ENCODE measurements at places on chromosomes 1 and 21. TPM values are rescaled to one million over a fixed set of nuclear protein-coding genes. Genes with fewer than 3 reads are reported as not detected.

Gene RCSD1
- total RNA-seq, result 157 TPM

Gene FHL3
- total RNA-seq, result 9.9 TPM

Gene RAB13
- total RNA-seq, result 0.92 TPM

Gene LRRC53
- not detected for total RNA-seq

Gene NBPF19
- total RNA-seq, result 39.6 TPM
